ENCODE measurements at places on chromosomes 7 and 10.

DNA sequence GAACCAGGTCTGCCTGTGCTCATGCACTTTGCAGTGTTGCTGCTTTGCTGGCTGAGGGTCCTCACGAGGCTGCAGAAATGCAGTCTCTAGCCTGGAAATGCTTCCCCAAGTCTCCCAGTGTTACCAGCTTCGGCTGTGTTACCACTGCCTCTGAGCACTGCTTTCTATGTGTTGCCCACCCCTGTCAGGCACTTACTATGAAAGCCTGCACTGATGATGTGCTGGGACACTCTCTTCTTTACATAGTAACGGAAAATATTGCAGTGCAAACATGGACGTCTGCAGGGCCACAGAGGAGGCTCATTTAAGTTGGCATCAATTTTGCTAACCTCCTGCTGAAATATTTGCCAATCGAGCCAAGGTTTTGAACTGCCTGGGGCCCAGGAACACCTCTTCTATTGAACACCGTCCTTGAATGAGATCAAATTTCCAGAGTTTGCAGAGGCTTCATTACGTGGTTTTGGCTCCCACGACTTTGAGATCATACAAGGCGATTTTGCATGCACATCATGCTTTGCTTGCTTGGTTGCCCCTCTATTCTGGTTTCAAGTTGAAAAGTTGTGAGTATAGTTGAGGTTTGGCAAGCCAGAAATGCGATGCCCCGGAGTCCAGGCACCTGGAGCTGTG lies 404.7 kb upstream of the PODXL start:
- DNase-seq = no peak

GRCh38 chr10:804191-804781 lies 114.8 kb upstream of the DIP2C start:
- no peak for DNase-seq

DNA sequence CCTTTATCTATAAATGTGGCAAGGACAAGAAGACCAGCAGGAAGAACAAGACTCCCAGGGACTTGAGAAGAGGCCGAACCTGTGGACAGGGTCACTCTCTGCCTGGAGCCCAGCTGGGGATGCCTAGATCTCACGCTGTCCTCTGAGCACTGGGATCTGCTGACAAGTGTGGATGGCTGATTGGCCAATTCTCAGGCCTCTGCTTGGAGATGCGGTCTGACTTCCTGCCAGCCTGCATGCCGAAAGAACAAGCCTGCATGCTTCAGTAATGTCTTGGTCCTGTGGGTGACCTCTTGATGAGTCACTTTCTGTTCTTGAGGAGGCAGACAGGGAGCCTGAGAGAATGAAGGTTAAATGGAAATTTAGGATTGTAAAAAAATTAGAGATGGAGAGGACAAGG lies 84.7 kb downstream of the TMEM178B start:
- peak; percentile 100 for DNase-seq

GRCh38 chr7:68587599-68587998 lies 1010.7 kb upstream of the AUTS2 start:
- DNase-seq = no peak

DNA sequence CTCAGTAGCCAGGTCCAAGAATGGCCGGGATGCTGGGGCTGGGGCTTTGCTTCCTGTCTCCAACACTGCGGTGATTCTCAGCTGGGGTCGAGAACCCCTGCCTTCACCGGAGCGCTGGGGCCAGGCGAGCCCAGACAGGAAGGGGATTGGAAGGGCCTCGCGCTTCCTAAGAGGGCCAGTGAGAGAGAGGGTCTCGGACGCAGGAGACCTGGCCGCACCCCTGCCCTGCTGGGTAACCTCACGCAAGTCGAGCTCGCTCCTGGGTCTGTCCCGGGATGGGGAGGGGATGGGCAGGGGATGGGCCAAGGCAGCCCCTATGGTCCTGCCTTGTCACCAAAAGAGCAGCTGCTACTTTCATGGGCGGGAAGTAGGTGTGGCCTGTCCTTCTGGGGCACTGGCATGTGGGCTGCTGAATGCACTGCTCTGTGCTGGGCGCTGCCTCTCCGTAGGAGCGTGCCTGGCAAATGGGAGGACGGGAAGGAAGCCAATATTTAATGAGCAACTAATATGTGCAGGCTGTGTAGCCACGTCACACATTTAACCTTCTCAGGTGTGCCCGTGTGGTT lies 20.0 kb downstream of the KCNK18 start:
- no peak for DNase-seq

DNA sequence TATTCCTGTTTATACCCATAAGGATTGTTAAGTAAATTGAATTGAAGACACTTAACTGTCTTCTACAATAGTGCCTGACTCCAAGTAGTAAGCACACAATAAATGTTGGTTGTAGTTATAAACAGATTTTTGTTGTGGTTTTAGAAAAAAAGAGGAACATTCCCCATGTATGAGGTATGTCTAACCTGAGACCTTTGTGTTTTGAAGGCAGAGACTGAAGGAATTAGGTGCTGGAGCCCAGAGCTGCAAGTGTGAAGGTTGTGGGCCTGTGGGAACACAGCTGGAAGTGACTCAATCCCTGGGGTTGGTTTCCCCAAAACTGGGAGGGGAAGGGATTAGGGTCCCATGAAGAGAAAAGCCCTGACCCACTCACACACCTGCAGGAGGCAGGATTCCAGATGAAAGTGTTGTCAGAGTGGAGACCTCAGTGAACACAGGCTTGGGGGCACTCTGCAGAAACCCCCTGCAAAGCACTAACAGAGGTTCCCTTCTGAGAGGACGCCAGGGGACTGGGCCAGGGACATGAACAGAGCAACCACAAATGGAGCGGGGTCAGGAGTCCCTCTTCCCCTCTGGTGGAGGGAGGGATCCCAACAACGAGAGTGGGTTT lies 265.1 kb upstream of the KLF14 start:
- peak; percentile 88 for DNase-seq

DNA sequence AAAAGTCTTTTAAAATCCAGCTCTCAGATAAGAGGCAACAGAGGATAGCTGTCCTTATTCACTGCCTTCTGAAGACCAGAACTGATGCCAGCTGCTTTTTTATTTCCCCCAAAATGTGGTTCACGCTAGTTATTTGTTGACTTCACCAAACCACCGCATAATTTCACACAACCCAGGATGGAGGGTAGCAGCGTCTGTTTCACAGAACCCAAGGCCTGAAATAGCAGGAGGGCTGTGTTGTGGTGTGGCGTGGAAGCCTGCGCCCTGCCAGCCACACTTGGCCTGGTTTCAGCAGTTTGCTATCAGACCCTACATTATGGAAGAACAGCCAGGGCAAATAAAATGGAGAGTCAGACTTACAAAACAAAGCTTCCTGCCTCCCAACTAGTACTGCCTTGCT lies 155.4 kb downstream of the DYNC1I1 start:
- no peak for DNase-seq
